ENCODE measurements at places on chromosomes 11 and 22. TPM values are rescaled to one million over a fixed set of nuclear protein-coding genes. Genes with fewer than 3 reads are reported as not detected.

GRCh38 chr11:87491381-87491780 lies 453.6 kb downstream of the TMEM135 start:
- DNase-seq, result no peak

DNA sequence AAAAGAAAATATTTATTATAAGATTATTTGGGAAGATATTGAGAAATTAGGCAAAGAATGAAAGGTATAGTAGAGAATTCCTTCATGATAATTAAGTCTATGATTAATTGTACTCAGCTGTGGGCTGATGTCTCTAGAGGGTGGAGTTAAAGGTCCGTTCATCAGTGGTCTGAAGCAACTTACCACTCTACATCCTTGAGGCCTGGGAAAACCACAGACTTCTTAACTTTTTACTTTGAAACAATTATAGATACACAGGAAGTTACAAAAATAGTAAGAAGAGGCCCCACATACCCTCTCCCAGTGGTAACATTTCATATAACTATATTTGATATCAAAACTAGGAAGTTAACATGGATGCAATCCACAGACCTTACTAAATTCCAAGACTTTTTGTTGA lies 167.0 kb upstream of the NECTIN1 start:
- no peak for DNase-seq

DNA sequence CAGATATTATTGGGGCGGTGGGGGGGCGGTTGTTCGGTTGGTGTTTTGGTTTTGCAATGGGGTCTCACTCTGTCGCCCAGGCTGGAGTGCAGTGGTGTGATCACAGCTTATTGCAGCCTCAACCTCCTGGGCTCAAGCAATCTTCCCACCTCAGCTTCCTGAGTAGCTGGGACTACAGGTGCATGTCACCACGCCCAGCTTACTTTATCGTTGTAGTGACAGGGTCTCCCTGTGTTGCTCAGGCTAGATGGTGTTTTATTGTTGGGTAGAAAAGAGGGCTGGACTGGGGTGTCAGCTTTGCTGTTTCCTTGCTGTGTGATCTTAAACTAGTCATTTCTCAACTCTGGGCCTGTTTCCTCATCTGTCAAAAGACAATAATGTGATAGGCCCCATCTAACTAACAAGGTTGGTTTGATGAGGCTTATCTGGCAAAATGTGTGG lies 17.5 kb upstream of the MYH9 start:
- DNase-seq, result no peak

GRCh38 chr11:76635991-76636738 lies 34.4 kb downstream of the LRRC32 start:
- no peak for DNase-seq

- no peak for DNase-seq
Observed at GRCh38 chr11:35981581-35981980, 37.7 kb downstream of the LDLRAD3 start.

DNA sequence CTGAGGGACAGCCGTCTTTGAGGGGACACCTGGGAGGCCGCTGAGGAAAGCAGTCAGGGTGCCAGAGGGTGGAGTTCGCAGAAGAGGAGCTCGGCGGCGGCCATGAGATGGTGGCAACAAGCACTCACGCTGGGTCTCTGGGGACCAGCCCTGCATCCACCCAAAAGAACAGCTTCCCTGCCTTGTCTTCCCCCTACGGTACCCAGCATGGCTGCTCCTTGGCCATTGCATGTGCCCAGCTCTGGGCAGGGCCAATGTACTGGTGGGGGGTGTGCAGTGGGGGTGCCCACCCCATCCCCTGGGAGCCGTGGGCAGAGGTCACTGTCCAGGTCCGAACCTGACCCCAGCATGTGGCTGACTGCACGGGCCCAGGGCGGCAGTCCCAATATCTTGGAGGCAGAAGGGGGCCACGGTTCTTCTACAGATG lies 42.3 kb downstream of the OSBPL5 start:
- DNase-seq, result peak; percentile 76

GRCh38 chr11:12674936-12675696 lies 895 bp downstream of the TEAD1 start:
- DNase-seq, result no peak

GRCh38 chr11:14673824-14674405 lies 30.3 kb downstream of the PDE3B start:
- DNase-seq, result no peak

The LARGE2 gene
- not detected for total RNA-seq

The CBLIF gene
- total RNA-seq, result not detected

The OR51I1 gene
- not detected for total RNA-seq

The KBTBD3 gene
- total RNA-seq, result 4.7 TPM

The PAX6 gene
- not detected for total RNA-seq

The LMO1 gene
- 0.38 TPM for total RNA-seq

The CCDC34 gene
- total RNA-seq, result 2.8 TPM

The PGR gene
- total RNA-seq, result 7.6 TPM

The OR52I1 gene
- not detected for total RNA-seq

The PANX2 gene
- 0.19 TPM for total RNA-seq

Measured in posterior vena cava (tissue), 2 donors.